ENCODE measurements at places on chromosomes 7 and 10.

GRCh38 chr7:141027043-141027442 lies 12.3 kb upstream of the MRPS33 start:
- no peak for DNase-seq

DNA sequence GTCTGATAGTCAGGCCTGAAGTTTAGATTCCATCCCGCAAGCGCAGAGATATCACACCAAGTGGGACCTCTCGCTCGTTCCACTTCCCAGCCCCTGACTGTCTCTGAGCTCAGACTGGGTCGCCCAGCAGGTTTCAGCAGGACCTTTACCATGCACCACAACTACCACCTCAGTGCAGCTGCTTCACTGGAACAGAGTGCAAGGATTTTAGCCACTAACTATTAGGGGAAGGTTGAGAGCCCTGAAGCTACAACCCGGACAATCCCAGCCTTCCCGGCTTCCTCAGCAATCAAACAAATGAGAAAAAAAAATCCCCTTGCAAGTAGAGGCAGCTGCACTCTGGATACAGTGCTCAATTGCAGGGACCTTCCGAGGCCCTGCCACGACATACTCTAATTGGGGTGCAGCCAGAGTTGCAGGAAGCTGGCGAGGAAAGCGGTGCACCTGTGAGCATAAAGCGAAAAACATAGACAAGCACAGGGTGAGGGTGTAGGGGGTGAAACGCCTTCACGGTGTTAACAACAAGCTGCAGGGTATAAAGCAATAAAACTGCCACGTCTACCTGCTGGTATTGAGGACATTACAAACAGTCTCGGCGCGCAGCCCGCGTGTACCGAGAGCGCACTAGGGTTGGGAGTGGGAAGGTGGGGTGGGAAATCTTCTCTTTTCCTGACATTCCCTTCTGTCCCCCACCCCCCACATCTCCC lies 2.6 kb upstream of the DLX6 start:
- DNase-seq = no peak

DNA sequence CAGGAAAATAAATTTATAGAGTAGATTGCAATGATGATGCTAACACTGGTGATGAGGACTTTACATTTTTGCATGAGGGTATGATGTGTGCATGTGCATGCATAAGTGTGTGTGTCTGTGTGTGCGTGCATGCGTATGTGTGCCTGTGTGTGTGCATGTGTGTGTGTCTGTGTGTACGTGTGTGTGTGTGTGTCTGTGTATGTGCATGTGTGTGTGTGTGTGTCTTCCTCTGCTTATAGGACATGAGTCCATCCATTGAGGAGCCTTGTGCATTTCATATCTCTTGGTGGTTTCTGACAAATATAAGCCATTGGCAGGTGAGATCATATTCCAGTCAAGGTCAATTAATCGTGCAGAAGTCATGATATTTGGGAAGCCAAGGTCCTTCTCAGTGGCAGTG lies 277.8 kb downstream of the LRMDA start:
- no peak for DNase-seq

GRCh38 chr7:8514781-8515519 lies 81.5 kb downstream of the NXPH1 start:
- DNase-seq = no peak

DNA sequence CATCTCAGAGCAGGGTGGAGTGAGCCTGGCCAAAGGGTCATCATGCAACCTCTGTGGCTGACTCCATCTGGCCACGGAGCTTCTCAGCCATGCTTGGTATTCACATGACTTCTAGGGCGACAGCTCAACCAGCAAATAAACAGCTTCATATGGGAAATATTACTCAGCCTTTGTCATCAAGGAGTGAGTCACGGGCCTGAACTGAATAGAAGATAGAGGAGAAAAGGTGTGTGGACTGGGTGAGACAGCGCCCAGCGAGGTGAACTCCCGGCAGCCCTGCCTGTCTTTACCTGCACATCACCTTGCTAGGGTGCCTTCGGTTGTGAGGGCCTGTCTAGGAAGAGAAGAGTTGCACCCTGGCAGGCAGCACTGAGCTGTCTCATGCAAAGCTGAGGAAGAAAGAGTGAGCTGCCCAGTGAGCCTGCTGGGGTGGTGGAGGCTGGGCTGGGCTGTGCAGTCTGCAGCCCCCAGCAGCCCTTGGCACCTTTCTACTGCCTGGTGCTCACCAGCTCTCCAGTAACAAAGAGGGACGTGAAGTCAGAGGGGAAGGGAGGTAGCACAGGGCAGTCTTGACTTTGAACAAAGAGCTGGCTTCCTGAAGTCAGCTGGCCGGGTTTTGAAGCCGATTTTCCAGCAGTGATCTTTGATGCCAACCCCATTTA lies 114.2 kb downstream of the EGFR start:
- DNase-seq = no peak

- DNase-seq = no peak
These were observed 53.0 kb upstream of the AGR3 start for GRCh38 chr7:16934722-16935340.

DNA sequence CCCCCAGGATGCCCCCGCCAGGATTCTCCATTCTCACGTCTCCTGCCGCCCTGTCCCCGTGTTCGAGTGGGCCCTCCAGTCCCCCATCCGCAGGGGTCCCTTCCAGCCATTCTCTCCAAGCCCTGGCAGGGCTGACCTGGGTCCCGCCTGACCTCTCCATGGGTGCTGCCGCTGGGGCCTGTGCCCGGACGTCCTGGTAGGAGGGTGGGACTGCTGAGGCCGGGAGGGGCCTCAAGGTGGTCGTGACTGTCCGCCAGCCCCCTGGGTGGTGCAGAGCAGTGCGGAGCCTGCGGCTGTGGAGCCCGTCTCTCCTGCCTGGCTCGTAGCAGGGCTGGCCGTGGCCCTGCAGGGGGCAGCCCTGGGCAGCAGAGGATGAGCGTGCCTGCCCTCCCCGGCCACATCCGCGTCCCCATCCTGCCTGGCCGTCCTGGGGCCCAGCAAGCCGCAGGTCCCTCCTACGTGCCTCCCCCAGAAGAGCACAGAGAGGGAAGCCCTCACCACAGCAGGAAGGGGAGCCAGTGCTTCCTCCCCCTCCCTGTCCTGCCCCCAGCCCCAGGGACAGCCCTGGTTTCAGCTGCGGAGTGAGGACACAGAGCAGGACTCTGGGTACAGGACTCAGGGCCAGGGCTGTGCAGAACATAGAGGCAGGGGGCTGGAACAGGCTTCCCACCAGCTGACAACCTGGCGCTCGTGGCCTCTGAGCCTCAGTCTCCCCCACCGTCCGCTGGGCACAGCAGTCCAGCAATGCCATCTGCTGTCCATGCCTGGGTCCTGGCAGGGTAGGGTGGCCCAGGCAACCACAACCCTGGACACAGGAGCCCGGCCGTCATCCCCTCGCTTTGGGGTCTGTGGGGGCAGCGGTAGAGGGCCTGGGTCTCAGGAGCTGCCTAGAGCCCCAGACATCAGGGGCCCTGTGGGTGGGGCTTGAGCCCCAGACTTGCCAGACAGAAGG lies 1.5 kb upstream of the GRIFIN start:
- peak; percentile 33 for DNase-seq

DNA sequence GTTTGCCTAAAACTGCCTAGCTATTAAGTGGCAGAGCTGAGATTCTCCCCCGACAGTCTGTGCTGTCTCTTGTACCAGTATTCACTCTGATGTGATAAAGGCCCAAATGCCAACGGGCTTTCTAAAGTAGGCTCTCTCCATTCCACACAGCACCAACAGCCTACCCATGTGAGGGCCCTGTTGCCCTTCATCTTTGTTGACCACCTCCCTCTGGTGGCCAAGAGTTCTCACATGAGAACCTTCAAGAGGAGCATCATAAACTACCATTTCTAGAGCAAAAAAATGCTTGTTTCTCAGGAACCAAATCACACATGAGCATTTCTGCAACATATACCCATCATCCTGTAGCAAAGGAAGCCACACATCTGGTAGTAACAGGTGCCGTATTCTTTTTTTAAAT lies 185.8 kb downstream of the GRM8 start:
- DNase-seq = no peak
